ENCODE measurements at places on chromosomes 7 and 10. TPM values are rescaled to one million over a fixed set of nuclear protein-coding genes. Genes with fewer than 3 reads are reported as not detected.

Gene SMURF1
- total RNA-seq = 22.4 TPM

Gene TMEM270
- not detected for total RNA-seq

Gene SUN3
- total RNA-seq = not detected

Gene PIK3CG
- total RNA-seq = 0.98 TPM

Gene DPP6
- 49.7 TPM for total RNA-seq

Gene A1CF
- total RNA-seq = not detected

Gene C10orf67
- total RNA-seq = 0.25 TPM

Gene EMX2
- 3.7 TPM for total RNA-seq

Gene OR2A5
- not detected for total RNA-seq

Gene SEMA3C
- total RNA-seq = 327 TPM

Gene FGFR2
- total RNA-seq = 46.7 TPM

All from temporal lobe (tissue), 4 donors.